ENCODE measurements at places on chromosomes 5 and 9. TPM values are rescaled to one million over a fixed set of nuclear protein-coding genes. Genes with fewer than 3 reads are reported as not detected.

- no peaks in the 10 kb centered on the region for H3K27me3 ChIP-seq
- no peak overlapping the region for H3K27ac ChIP-seq
- no peak overlapping the region for H3K4me3 ChIP-seq
- DNase-seq, result no peak
- H3K4me1 ChIP-seq, result no peaks in the 10 kb centered on the region
These were observed 156.1 kb upstream of the SPEF2 start for GRCh38 chr5:35461530-35461929.

GRCh38 chr5:180935203-180935602, 36.2 kb downstream of the BTNL8 start:
- DNase-seq, result no peak
- H3K27ac ChIP-seq, result no peak overlapping the region
- H3K36me3 ChIP-seq, result no peaks in the 10 kb centered on the region
- H3K4me3 ChIP-seq, result no peak overlapping the region
- H3K27me3 ChIP-seq, result peaks cover 11% of the 10 kb centered on the region

DNA sequence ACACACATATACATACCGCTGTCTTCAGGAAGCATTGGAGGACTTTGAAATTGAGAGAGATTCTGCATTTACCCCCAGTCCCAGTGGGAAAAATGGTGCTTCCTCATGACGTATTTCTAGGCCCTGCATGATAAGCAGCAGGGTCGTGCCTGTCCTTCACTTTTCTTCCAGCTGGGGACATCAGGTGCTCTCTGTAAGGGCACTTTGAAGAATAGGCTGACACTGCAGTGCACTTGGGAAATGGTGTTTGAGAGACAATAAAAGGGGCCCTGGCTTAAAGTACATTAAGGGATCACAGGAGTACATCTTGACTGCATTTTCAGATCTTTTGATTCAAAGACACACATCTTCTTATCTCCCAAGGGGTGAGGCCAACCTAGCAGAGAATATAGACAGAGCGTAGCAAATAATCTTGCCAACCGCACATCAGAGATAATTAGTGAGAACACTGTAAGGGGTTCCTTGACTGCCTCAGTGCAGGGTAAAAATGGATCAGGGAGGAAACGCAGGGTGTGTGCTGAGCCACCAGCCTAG, 437.9 kb downstream of the CSNK1G3 start:
- no peaks in the 10 kb centered on the region for H3K27me3 ChIP-seq
- H3K36me3 ChIP-seq, result no peaks in the 10 kb centered on the region
- H3K4me3 ChIP-seq, result no peak overlapping the region
- no peak for DNase-seq
- H3K27ac ChIP-seq, result no peak overlapping the region
- H3K4me1 ChIP-seq, result no peaks in the 10 kb centered on the region

DNA sequence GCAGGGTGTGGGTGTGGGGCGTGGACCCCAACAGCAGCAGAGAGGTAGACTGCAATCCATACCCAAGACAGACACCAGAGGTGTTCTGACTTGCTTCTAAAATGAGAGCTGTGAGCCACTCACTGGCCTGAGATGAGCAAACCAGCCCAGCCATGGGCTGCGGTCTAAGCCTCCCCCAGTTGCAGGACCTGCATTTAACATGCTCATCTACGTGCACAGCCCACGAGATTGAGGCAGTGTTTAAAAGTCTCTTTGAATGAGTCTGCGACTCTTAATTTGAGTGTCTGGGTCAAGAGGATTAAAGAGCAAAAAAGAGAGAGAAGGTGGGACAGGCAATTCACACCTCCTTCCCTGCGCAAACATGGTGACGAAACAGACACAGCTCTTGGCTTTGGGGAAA, 5.9 kb downstream of the SURF4 start:
- H3K4me1 ChIP-seq, result peaks cover 76% of the 10 kb centered on the region
- no peak for DNase-seq
- H3K4me3 ChIP-seq, result peak overlapping the region; percentile 72
- H3K27ac ChIP-seq, result peak overlapping the region; percentile 98
- no peaks in the 10 kb centered on the region for H3K27me3 ChIP-seq

GRCh38 chr5:17429353-17429752, 68.7 kb upstream of the TAF11L2 start:
- H3K27ac ChIP-seq, result no peak overlapping the region
- H3K4me3 ChIP-seq, result no peak overlapping the region
- H3K4me1 ChIP-seq, result no peaks in the 10 kb centered on the region
- DNase-seq, result no peak
- H3K27me3 ChIP-seq, result peaks cover 1% of the 10 kb centered on the region
- H3K36me3 ChIP-seq, result no peaks in the 10 kb centered on the region

FCN2 gene
- not detected for polyA plus RNA-seq

DNA sequence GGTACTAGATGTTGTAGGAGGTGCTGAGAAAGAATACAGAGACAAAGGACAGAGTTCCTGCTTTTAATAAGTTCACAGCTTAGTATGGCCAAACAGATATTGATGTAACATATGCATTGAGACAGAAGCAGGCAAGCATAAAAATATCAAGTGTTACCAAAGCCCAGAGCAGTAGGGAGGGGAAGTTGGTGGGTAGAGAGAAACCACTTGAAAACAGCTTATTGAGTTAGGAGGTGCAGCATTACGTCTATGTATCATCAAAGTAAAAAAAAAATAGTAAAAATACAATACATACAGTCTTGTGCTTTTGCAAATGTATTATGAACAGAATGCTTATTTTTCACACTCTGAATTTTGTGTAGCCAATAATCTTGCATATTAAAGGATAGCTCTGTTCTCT, 441.8 kb upstream of the SGCD start:
- no peaks in the 10 kb centered on the region for H3K36me3 ChIP-seq
- peaks cover 19% of the 10 kb centered on the region for H3K4me1 ChIP-seq
- peaks cover 4% of the 10 kb centered on the region for H3K27me3 ChIP-seq
- H3K4me3 ChIP-seq, result no peak overlapping the region
- H3K27ac ChIP-seq, result peak overlapping the region; percentile 8

SAXO1 gene
- polyA plus RNA-seq, result not detected

DNA sequence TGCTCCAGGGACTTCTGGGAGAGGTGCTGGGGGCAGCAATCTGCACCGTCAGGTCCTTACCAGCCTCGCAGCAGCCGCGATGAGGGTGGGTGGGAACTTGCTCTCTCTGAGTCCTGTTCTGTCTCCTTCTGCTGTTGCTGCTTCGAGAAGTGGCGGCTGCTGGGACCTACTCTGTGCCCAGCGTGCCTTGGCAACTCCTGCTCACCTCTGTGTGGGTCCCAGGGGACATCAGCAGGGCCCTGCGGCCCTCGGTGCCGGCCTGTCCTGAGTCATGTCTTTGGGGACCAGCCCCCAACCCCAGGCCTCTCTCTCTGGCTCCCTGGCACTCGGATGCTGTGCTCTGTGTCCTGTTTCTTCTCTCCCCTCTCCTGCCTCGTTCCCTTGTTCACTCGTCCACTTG, 49.5 kb downstream of the KCNT1 start:
- no peaks in the 10 kb centered on the region for H3K36me3 ChIP-seq
- peaks cover 2% of the 10 kb centered on the region for H3K27me3 ChIP-seq
- H3K4me3 ChIP-seq, result no peak overlapping the region
- H3K4me1 ChIP-seq, result no peaks in the 10 kb centered on the region
- H3K27ac ChIP-seq, result no peak overlapping the region

EQTN gene
- not detected for polyA plus RNA-seq

NUTM2F gene
- not detected for polyA plus RNA-seq

FOXD1 gene
- not detected for polyA plus RNA-seq

- H3K27ac ChIP-seq, result no peak overlapping the region
- H3K36me3 ChIP-seq, result no peaks in the 10 kb centered on the region
- no peak overlapping the region for H3K4me3 ChIP-seq
- no peaks in the 10 kb centered on the region for H3K4me1 ChIP-seq
- DNase-seq, result no peak
- H3K27me3 ChIP-seq, result peaks cover 7% of the 10 kb centered on the region
These were observed 124.6 kb upstream of the MTAP start for GRCh38 chr9:21677834-21678233.

DNA sequence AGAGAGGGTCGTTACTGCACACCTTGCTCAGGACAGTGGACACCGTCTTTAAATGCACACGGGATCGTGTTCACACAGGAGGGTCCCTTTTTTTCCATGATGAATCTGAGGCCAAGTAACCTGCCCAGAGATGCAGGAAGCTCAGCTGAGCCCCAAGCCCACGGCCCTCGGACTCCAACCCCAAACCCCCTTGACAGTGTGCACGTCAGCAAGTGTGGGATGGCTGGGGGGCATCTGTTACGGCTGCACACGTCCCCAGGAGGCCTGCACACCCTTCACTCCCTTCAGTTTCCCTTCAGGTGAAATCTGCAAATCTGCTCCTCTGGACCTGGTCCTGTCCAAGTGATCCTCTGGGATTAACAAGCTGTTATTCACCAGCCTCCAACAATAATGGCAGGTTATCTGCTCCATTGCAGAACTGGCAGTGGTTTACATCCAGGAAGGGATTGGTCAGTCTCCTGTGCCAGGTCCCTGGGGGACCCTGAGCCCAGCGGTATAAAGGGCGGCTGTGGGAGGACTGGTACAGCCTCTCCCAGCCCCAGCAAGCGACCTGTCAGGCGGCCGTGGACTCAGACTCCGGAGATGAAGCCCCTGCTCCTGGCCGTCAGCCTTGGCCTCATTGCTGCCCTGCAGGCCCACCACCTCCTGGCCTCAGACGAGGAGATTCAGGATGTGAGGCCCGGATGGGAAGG, at the start of gene LCN1:
LCN1 (plus strand) TSS at position 525 of the 692 bp plus-strand sequence; CDS start at position 583, 58 bp downstream.
- H3K4me1 ChIP-seq, result no peaks in the 10 kb centered on the region
- H3K27me3 ChIP-seq, result no peaks in the 10 kb centered on the region
- no peak within 1 kb of the TSS for H3K4me3 ChIP-seq
- H3K36me3 ChIP-seq, result no peaks in the 10 kb centered on the region
- no peak within 1 kb of the TSS for H3K27ac ChIP-seq

GLDC gene
- polyA plus RNA-seq, result not detected

DNA sequence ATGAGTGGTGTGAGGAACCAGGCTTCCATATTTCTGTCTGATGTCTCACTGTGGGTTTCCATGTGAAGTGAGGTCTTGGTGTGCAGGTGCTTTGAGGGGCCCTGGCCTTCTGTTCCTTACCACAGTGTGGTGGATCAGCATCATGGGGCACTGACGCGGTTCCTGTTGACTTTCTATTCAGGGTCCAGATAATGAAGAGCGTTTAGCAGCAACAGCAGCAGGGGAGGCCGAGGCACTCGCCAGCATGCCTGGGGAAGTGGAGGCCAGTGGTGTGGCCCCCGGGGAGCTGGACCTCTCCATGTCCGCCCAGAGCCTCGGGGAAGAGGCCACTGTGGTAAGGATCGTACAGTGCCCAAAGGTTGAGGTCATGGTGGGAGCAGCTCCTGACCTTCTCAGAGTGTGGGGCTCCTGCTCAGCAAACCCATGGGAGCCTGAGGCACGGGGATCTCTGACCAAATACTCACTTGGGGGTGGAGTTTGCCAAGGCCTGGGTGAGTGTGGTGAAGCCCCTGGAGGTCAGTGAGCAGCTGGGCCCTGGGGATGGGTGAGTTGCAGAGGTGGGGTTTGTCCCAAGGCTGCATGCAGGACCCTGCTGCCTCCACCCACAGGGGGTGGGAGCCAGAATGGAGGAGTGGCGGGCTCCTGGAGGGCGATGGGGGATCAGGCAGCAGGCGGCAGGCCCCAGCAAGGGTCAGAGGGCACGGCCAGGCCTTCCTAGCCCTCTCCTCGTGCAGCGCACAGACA, 61.2 kb downstream of the COL15A1 start:
- peak; percentile 6 for DNase-seq
- H3K27ac ChIP-seq, result peak overlapping the region; percentile 65
- H3K36me3 ChIP-seq, result no peaks in the 10 kb centered on the region
- peaks cover 3% of the 10 kb centered on the region for H3K27me3 ChIP-seq

CMYA5 gene
- polyA plus RNA-seq, result not detected

OGN gene
- polyA plus RNA-seq, result not detected

GRCh38 chr9:130156672-130157071, 15.5 kb upstream of the NCS1 start:
- no peaks in the 10 kb centered on the region for H3K4me1 ChIP-seq
- no peaks in the 10 kb centered on the region for H3K27me3 ChIP-seq
- no peak overlapping the region for H3K27ac ChIP-seq
- DNase-seq, result no peak
- no peaks in the 10 kb centered on the region for H3K36me3 ChIP-seq
- H3K4me3 ChIP-seq, result no peak overlapping the region

GM2A gene
- 4.6 TPM for polyA plus RNA-seq

DNA sequence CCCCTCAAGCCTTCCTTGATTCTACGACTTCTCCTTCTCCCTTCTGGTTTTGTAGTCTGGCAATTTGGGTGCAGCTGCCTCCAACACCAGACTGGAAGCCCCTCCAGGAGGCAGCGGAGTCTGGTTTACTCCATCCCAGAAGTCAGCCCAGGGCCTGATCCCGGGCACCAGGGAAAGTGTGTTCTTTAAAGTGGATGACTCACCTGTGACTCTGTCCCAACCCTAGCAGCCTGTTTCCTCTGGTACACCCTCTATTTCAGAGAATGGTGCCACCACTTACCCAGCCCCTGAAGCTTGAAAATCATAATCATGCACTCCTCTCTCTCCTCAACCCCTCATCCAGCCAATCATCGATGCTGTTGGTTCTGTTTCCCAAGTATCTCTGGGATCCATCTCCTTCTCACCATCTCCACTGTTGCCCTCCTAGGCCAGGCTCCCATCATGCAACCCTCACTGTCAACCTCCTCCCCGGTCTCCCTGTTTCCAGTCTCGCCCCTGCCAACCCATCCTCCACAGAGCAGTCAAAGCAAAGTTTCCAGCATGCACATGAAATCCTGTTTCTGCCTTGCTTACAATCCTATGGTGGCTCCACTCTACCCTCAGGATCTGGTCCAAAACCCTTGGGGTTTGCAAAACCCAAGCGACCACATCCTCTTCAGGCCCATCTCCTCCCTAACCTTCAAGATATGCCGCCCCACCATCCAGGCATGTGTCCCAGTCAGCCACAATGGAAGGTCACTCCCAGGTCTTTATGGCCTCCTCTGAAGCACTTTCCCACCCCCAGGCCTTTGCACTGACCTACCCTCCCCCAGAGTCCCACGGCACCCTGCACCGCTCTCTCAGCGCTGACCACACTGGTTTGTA, 10.5 kb downstream of the LHX6 start:
- no peaks in the 10 kb centered on the region for H3K36me3 ChIP-seq
- peaks cover 14% of the 10 kb centered on the region for H3K4me1 ChIP-seq
- no peak overlapping the region for H3K27ac ChIP-seq

- no peak overlapping the region for H3K27ac ChIP-seq
- DNase-seq, result no peak
- no peaks in the 10 kb centered on the region for H3K36me3 ChIP-seq
- H3K4me1 ChIP-seq, result peaks cover 8% of the 10 kb centered on the region
- H3K27me3 ChIP-seq, result peaks cover 6% of the 10 kb centered on the region
These were observed 64.2 kb downstream of the CFAP77 start for GRCh38 chr9:132474253-132474652.

DNA sequence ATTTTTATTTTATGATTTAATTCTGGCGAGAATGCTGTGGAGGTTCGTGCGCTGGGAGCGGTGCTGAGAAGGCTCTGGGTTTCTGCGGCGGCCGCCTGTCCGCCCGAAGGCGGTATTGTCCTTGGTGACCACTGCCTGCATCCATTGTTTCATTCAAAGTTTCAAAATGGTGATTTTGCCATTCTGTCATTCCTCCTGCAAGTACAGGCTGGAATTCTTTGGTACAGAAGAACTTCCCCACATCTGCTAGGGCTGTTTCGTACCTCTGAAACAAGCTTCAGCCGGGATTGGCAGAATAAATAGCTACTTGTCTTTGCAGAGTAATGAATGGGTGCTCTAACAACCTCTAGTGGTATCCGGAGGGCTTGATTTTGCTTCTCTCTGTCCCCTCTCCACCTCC, 112.6 kb upstream of the CACNA1B start:
- H3K4me3 ChIP-seq, result no peak overlapping the region
- peaks cover 15% of the 10 kb centered on the region for H3K4me1 ChIP-seq
- no peaks in the 10 kb centered on the region for H3K27me3 ChIP-seq
- no peak overlapping the region for H3K27ac ChIP-seq
- H3K36me3 ChIP-seq, result peaks cover 38% of the 10 kb centered on the region

GRCh38 chr5:143101121-143101520, 302.4 kb downstream of the NR3C1 start:
- peak overlapping the region; percentile 57 for H3K4me3 ChIP-seq
- H3K27me3 ChIP-seq, result peaks cover 2% of the 10 kb centered on the region
- DNase-seq, result peak; percentile 4
- H3K36me3 ChIP-seq, result peaks cover 11% of the 10 kb centered on the region
- H3K27ac ChIP-seq, result peak overlapping the region; percentile 79
- peaks cover 36% of the 10 kb centered on the region for H3K4me1 ChIP-seq
